ENCODE measurements at places on chromosomes 12 and 14. TPM values are rescaled to one million over a fixed set of nuclear protein-coding genes. Genes with fewer than 3 reads are reported as not detected.

The ANG gene
- 9.6 TPM for total RNA-seq

The TROAP gene
- total RNA-seq: 5.6 TPM

The CIDEB gene
- total RNA-seq: 7.9 TPM

The MMP19 gene
- total RNA-seq: 18.2 TPM

The NEUROD4 gene
- total RNA-seq: not detected

The GARIN6 gene
- not detected for total RNA-seq
